ENCODE measurements at places on chromosomes 12 and 14.

- DNase-seq = no peak
Measured at GRCh38 chr12:6080149-6081045, 44.1 kb downstream of the VWF start.

GRCh38 chr12:25690996-25691864 lies 138.1 kb upstream of the LMNTD1 start:
- DNase-seq = no peak

DNA sequence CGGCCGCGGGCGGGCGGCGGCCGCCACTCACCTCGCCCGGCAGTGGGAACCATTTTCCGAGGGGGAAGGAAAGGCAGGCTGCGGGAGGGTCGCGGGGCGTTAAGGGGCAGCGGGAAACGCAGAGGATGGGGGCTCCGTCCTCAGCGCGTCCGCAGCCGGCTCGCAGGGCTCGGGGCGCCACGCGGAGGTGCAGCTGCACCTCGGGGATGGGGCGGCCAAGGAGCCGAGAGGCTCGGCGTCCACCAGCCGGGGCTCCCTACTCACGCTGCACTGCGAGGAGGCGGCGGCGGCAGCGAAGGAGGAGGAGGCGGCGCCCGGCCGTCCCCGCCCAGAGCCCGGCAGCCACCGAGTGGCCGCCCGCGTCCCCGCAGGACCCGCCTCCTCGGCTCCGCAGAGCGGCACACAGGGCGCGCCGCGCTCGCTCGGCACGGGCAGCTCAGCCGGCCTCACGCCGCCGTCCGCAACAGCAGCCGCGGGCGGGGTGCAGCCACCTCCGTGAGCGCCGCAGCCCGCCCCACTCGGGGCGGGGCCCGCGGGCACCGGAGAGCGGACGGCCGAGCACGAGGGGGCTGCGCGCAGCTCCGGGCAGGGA lies at the start of gene ATP2B1:
Gene ATP2B1, minus strand, starts transcription at position 274 of the 592 bp plus-strand sequence. CDS start 52,952 bp downstream, outside the sequence.
- peak; percentile 60 for DNase-seq

DNA sequence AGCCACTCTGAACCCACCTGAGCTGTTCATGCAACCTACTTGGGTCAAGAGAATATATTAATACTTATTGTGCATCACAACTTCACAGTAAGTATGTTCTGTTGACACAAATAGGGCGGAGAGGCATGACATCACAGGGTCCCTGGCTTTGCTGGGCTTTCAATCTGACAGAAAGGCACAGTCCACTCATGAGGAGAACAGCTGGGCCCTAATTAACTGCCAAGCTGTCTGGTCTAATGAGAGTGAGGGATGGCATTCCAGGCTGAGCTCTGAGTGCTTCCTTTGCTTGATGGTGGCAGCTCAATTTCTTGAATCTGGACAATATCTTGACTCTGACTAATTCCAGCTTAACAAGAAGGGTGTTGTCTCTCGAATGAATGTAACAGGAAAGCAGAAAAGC lies 2.0 kb downstream of the EFCAB11 start:
- no peak for DNase-seq

DNA sequence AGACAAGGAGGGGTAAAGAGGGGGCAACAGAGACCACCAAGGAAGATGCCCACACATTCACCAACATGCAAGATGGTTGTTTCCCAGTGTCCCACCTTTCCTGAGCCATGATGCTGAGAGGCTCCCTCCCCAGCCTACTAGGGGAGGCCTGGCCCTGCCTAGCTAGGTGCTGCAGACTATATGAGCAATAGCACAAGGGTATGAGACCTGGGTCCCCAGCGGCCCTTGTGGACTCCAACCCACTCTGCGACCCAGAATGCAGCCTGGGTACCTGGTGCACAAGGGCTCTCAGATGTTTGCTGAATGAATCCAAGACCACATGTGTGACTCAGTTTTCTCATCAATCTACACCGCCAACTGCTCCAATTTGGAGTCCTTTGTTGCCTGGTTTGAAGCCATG lies 13.9 kb downstream of the TGFB3 start:
- no peak for DNase-seq

GRCh38 chr14:20798318-20798717 lies 4.3 kb downstream of the RNASE1 start:
- no peak for DNase-seq

- DNase-seq = no peak
Measured at GRCh38 chr12:26396402-26396801, 201.0 kb downstream of the SSPN start.

DNA sequence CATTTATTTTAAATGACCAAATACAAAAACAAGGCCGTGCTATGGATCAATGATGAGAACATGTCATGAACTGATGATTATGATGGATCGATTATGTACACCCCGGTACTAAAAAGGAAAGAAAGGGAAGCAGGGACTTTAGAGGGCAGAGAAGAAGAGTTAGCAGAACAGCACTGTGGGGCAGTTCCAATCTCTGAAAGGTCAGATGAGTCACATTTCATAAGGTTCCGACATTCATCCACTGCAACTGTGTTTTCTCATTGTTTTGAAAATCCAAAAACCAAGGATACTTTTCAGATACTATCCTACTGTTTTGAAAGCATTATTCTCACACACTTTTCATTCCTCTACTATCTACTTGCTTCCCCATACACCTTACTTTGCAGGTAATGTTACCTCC lies 169.3 kb downstream of the STXBP6 start:
- DNase-seq = no peak

- DNase-seq = no peak
Measured at GRCh38 chr14:75428230-75429104, 645 bp downstream of the JDP2 start.

DNA sequence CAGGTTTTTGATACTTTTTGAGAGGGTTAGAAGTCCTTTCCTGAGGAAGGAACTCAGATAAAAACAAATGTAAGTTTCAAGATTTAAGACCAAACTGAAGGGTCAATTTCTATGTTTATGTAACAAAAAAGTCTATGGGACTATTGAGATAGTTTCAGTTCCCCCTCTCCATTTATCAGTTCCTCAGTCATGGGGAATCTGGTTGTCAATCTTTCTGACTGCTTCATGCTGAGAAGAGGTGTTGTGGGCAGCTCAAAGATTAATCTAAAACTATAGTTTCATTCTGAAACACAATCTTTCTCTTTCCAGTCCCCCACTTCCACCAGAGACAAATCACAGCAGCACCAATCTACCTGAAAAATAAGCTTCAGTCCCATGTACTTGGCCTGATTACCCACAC lies 93.7 kb downstream of the KCNMB4 start:
- DNase-seq = no peak

GRCh38 chr12:46998811-46999368 lies 80.5 kb upstream of the PCED1B start:
- no peak for DNase-seq

- DNase-seq = no peak
Measured at GRCh38 chr14:39957290-39957689, 525.1 kb upstream of the FBXO33 start.

DNA sequence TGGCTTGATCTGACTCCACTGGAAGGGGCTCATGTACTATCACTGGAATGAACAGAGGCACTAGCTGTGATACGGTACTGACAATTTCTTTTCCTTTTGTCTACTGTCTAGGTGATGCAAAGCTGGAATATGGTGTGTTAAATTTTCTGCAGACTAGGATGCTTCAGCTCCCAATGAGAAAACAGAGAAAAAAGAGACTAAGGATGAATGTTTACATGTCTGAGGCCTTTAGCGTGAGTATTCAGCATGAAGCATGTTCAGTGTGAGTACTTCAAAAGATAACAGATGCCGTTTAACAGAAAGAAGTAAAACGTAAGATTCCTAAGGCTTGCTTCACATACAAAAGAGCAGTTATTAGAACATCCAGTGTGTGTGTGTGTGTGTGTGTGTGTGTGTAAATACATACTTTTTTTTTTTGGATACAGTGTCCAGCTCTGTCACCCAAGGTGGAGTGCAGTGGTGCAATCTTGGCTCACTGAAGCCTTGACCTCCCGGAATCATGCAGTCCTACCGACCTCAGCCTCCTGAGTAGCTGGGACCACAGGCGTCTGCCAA lies 92.3 kb upstream of the FERMT2 start:
- no peak for DNase-seq

GRCh38 chr14:42428996-42429395 lies 822.3 kb downstream of the LRFN5 start:
- DNase-seq = no peak

GRCh38 chr12:2668816-2669215 lies 126.0 kb upstream of the FKBP4 start:
- DNase-seq = no peak

DNA sequence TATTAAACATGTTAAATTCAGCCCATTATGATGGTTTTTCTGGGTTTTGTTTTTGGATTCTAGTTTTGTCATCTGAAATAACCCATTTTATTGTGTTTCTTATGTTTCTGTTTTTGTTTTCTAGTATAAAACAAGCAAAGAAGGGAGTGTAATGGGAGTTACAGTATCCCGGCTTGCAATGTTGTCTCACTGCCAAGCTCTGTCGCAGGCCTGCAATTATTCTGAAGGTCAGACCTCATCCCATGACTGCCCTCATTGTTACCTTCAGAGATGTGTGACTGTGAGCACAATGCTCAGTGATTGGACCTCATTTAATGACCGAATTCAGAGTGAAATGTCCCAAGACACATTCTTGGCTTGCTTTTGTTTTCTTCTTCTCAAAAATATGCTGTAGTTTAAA lies 73.0 kb upstream of the ATF1 start:
- no peak for DNase-seq

GRCh38 chr14:26709019-26709418 lies 111.2 kb upstream of the NOVA1 start:
- DNase-seq = no peak

DNA sequence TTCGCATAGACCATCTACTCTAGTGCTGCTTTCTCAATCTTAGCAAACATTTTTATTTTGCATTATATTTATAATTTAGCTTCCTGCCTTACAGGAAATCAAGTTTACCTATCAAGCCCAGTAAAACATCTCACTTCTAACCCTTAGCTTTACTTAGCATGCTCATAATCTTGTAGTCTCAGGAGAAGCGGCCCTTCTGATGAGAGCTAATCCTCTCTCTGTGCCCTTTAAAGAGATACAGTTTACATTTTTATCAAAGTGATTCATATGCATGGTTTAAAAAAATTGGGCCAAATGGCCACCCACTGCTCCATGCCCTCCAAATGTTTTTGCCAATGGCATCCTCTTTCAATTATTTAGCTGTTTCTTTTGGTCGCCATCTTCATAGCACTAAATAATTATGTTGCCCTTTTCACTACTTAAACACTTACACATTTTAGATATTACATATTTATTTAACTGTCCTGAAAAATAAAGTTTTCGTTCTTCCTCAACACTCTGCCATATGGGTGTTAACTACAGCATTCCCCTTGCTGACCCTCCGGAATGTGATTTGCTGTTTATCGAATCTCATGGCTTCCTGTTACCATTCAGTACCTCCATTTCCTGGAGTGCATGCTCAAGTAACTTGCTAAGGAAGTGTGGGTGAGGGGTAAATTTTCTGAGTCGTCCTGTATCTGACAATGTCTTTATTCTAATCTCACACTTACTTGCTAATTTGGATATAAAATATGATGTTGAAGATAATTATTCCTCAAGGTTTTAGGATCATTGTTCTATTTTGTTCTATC lies 29.3 kb downstream of the YLPM1 start:
- DNase-seq = no peak

DNA sequence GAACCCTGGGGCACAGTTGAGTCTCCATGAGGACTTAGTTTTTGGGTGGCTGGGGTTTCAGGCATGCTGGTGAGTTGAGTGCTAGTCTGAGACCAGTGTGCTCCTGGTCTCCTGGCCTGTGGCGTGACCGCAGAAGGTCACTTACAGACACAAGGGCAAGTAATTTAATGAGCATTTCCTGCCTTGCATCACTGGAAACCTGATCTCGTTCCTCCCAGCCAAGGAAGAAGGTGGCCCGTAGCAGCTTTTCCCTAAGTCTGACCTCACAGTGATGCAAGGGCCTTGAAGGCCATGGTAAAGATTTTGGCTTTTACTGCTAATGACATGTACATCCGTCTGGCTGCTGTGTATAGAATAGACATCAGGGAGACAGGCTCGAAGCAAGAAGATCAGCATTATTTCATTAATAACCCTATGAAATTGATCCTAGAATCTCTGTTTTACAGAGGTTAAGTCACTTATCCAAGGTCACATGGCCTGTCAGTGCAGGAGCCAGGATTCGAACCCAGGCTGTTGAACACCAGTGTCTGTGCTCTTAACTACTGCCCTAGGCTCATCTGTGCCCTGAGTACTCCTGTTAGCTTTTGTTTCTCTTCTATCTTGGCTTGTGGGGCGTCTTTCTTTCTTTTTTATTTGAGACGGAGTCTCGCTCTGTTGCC lies 4.6 kb downstream of the TMEM120B start:
- DNase-seq = peak; percentile 37

- DNase-seq = no peak
Measured at GRCh38 chr12:86257134-86257533, 943 bp upstream of the MGAT4C start.

- no peak for DNase-seq
Measured at GRCh38 chr12:19307451-19307850, 131.8 kb upstream of the AEBP2 start.

GRCh38 chr12:72297666-72298065 lies 25.5 kb downstream of the TRHDE start:
- DNase-seq = no peak

DNA sequence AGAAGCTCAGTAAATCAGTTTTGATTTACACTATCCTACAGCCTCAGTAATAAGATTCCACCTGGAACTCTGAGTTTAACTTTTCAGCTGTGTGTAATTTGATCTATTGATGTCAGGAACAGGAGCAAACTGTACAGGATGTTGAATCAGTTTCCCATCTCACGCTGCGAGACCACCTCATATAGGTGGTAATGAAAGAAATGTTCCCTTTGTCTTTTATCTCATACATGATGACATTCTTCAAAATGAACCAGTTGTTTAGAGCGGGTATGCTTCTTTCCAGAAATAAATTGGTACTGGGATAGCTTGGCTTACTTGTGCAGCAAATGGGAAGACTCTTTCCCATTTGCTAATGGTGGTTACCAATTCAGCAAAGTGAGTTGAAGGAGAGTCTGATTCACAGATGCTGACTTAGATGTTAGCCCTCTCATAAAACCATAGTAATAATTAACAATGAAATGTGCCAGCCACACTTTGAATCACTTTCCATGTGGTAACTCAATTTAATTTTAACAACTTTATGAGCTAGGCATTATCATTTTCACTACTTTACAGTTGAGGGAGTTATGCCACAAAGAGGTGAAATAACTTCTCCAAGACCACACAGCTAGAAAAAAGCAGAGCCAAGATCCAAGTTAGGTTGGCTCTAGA lies 251.5 kb downstream of the PAWR start:
- no peak for DNase-seq

- peak; percentile 78 for DNase-seq
Measured at GRCh38 chr12:10190558-10191388, 11.9 kb downstream of the TMEM52B start.

- DNase-seq = no peak
Measured at GRCh38 chr14:105207996-105208737, 27.1 kb upstream of the NUDT14 start.

- DNase-seq = no peak
Measured at GRCh38 chr14:77203611-77204458, 22.2 kb downstream of the TMEM63C start.

All from A549 (cell line).